Natural killer cell (primary cell): ENCODE measurements at places on chromosomes 1 and 21. TPM values are rescaled to one million over a fixed set of nuclear protein-coding genes. Genes with fewer than 3 reads are reported as not detected.

The KAZN gene
- total RNA-seq = 1.2 TPM

- no peak for DNase-seq
- no peaks in the 10 kb centered on the region for H3K4me1 ChIP-seq
- H3K27ac ChIP-seq = no peak overlapping the region
- H3K36me3 ChIP-seq = no peaks in the 10 kb centered on the region
- no peaks in the 10 kb centered on the region for H3K27me3 ChIP-seq
Observed at GRCh38 chr1:238265866-238266265, 375.1 kb upstream of the ZP4 start.

The DIO1 gene
- total RNA-seq = not detected

- H3K27me3 ChIP-seq = no peaks in the 10 kb centered on the region
- DNase-seq = no peak
- H3K4me1 ChIP-seq = no peaks in the 10 kb centered on the region
- H3K27ac ChIP-seq = no peak overlapping the region
Observed at GRCh38 chr1:101745551-101746270, 251.0 kb downstream of the OLFM3 start.

DNA sequence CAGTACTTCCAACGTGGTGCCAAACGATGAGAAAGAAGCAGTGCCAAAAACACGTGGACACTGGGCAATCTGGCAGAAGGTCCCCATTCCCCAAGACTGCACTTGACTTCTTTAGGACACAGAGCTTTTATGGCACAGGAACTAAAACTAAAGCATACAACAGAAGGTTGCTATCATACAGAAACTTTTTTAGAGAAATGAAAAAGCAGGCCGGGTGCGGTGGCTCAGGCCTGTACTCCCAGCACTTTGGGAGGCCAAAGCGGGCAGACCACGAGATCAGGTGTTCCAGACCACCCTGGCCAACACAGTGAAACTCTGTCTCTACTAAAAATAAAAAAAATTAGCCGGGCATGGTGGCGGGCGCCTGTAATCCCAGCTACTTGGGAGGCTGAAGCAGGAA is 43.0 kb downstream of the GNB1 start:
- peaks cover 33% of the 10 kb centered on the region for H3K4me1 ChIP-seq
- H3K27me3 ChIP-seq = no peaks in the 10 kb centered on the region
- no peak overlapping the region for H3K4me3 ChIP-seq
- DNase-seq = no peak
- no peak overlapping the region for H3K27ac ChIP-seq

- no peaks in the 10 kb centered on the region for H3K36me3 ChIP-seq
- no peak overlapping the region for H3K4me3 ChIP-seq
- no peak for DNase-seq
- peaks cover 3% of the 10 kb centered on the region for H3K4me1 ChIP-seq
Observed at GRCh38 chr1:114201486-114201885, 47.8 kb upstream of the SYT6 start.

DNA sequence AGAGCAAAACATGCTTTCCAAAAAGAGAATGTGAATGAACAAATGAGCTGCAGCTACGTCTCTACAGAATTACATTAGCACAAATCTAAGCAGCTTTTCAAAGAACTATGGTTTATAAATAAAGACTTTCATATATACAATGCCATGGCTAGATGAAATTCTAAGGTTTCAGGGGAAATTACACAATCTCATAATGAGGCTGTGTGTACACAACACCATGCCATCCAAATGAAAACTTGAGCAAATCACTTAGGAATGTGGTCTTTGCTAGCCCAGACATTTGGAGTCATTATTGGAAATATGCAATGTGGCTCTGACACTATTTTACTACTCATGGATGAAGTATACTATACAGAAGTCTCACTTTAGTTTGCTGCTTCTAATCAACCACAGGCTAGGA is 37.5 kb downstream of the SPAG17 start:
- no peak overlapping the region for H3K27ac ChIP-seq
- DNase-seq = no peak
- no peak overlapping the region for H3K4me3 ChIP-seq

The SFN gene
- total RNA-seq = 1.3 TPM

The KRTAP26-1 gene
- not detected for total RNA-seq

The RAB3B gene
- total RNA-seq = not detected

DNA sequence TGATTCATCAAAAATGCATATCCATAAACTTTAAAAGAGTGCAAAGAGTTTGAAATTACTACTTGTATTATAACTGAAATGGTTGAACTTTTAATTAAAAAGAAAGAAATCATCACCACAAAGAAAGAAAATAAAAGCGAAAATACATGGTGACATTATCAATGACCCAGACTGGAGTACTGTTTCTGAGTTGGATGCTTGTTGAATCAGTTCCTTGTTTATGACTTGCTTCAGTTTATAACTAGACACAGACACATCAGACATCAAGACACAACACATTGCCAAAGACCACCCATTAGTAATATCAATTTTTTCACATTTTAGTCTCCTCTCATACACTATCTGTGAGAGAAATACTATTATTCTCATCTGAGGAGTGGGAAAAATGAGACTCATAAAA is 293.0 kb downstream of the MRPL39 start:
- DNase-seq = no peak
- no peaks in the 10 kb centered on the region for H3K36me3 ChIP-seq
- no peak overlapping the region for H3K4me3 ChIP-seq
- H3K27ac ChIP-seq = no peak overlapping the region

DNA sequence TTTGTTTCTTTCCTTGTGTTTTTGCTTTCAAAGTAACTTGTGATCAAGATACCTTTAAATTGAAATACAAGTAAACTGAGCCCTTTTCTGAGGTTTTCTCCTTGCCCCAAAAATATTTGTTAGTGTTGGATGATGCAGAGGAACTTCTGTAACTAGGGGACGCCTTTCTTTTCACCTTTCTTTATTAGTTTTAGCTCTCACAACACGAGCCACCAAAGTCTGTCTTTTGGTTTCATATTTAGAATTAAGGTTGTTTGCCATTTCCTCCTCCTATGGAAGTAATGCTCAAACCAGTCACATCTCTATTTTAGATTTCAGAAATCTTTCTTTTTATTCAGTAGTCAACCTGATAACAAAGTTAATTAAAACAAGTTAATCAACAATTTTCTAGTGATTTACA is 120.8 kb downstream of the ZP4 start:
- no peak for DNase-seq
- H3K4me1 ChIP-seq = no peaks in the 10 kb centered on the region
- no peaks in the 10 kb centered on the region for H3K36me3 ChIP-seq
- H3K4me3 ChIP-seq = no peak overlapping the region

The C1orf159 gene
- 21.5 TPM for total RNA-seq

The FBXO42 gene
- total RNA-seq = 24.5 TPM

- H3K27ac ChIP-seq = peak overlapping the region; percentile 14
- no peak overlapping the region for H3K4me3 ChIP-seq
- H3K4me1 ChIP-seq = peaks cover 39% of the 10 kb centered on the region
- H3K36me3 ChIP-seq = no peaks in the 10 kb centered on the region
- H3K27me3 ChIP-seq = no peaks in the 10 kb centered on the region
- peak; percentile 53 for DNase-seq
Observed at GRCh38 chr1:54409156-54410142, 3.3 kb upstream of the SSBP3 start.

GRCh38 chr1:228379666-228380065 is 27.0 kb downstream of the TRIM11 start:
- DNase-seq = no peak
- no peak overlapping the region for H3K27ac ChIP-seq
- peaks cover 11% of the 10 kb centered on the region for H3K4me1 ChIP-seq
- peaks cover 10% of the 10 kb centered on the region for H3K27me3 ChIP-seq

DNA sequence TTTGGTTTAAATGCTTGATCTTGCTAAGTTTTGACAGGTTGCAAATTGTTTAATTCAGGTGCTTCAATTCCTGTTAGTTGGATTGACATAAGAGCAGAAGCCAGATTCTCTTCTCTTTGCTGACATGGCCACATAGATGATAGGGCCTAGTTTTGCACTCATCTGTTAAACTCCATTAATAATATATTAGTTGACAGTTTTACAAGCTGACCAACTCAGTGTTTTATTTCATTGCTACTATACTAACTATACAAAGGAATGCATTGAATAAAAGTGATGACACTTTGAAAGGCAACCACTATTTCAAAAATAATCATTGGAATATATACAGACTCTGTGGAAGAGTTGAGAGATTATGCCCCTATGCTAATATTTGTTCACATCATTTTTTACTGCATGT is 255.6 kb upstream of the DPYD start:
- DNase-seq = no peak
- H3K36me3 ChIP-seq = no peaks in the 10 kb centered on the region
- H3K27ac ChIP-seq = no peak overlapping the region

- no peak overlapping the region for H3K27ac ChIP-seq
- H3K4me3 ChIP-seq = no peak overlapping the region
- H3K4me1 ChIP-seq = no peaks in the 10 kb centered on the region
- H3K36me3 ChIP-seq = no peaks in the 10 kb centered on the region
- DNase-seq = no peak
- peaks cover 3% of the 10 kb centered on the region for H3K27me3 ChIP-seq
Observed at GRCh38 chr1:234336359-234336758, 36.9 kb upstream of the COA6 start.
